M059J (cell line): ENCODE measurements at places on chromosomes 11 and 22. TPM values are rescaled to one million over a fixed set of nuclear protein-coding genes. Genes with fewer than 3 reads are reported as not detected.

Gene OR8D1
- not detected in 2 replicates for total RNA-seq

DNA sequence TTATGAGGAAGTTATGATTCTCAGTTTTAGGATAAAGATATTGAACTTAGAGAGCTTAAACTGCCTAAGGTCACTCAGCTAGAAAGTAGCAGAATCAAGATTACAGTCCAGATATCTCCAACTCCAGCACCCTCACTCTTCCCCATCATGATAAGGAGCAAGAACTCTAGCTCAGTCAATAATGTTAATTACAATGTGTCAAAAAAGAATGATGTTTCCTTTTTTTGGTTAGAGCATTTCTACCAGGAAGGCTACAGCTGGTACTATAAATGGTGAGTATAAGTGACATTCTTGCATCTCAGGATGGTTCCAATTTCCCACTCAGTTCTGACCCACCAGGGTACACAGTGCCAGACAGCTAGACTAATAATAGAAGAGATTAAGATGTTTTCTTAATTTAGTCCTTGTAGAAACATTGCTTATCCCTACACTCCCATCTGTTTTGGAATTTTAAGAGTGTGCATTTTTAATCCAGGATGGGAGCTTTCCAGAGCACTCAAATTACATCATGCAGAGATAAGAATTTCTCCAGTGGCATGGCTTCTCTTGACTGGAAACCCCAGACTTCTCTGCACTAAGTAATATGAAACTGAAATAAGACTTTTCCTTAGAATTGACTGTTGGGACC, 21.6 kb upstream of the BBOX1 start:
- no peak for DNase-seq

- no peak for DNase-seq
These were observed 53.9 kb downstream of the SMIM38 start for GRCh38 chr11:69209421-69210309.

GRCh38 chr11:128624269-128625175, 37.2 kb upstream of the ETS1 start:
- no peak for DNase-seq

DNA sequence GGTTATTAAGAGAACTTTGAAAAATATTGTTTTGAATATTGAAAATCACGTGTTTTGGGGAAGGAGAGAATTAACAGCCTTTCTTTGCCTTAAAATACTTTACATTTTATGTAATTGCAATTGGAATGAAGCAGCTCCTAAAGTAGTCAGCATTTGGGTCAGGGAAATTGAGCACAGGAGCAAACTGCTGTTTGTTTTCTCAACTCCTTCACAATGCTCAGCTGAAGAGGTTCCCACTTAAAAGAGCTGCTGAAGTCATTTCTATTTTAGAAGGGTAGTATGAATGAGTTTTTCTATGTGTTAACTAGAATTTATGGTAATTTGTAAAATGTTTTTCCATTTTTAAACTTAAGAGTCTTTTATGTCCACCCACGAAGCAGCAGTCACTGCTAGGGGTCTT, 8.1 kb upstream of the UCP2 start:
- DNase-seq = no peak

GRCh38 chr11:65439331-65440181, 17.0 kb downstream of the NEAT1 start:
- DNase-seq = peak; percentile 56

DNA sequence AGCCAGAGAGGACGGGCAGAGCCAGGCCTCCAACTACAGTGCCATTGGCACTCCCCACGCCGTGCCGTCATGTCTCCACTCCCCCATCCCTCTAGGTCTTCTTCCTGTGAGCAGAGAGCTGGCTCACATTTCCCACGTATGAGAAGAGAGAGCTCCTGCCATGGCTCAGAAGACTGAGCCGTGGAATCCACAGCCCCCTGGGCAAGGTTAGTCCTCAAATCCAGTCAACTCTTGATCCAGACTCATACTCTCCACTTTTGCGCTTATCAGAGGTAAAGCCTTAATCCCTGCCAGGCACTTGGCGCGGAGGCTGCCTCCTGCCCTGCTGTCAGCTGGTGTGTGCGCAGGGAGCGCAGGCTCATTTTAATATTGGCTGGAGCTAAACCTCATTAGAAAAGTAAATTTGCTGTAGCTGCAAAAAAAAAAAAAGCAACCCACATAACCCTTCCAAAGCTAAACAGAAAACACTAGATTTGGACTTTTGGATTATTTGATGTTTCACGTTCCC, 4.7 kb downstream of the B3GAT1 start:
- DNase-seq = no peak

GRCh38 chr11:130766650-130767565, 149.4 kb downstream of the SNX19 start:
- DNase-seq = no peak

DNA sequence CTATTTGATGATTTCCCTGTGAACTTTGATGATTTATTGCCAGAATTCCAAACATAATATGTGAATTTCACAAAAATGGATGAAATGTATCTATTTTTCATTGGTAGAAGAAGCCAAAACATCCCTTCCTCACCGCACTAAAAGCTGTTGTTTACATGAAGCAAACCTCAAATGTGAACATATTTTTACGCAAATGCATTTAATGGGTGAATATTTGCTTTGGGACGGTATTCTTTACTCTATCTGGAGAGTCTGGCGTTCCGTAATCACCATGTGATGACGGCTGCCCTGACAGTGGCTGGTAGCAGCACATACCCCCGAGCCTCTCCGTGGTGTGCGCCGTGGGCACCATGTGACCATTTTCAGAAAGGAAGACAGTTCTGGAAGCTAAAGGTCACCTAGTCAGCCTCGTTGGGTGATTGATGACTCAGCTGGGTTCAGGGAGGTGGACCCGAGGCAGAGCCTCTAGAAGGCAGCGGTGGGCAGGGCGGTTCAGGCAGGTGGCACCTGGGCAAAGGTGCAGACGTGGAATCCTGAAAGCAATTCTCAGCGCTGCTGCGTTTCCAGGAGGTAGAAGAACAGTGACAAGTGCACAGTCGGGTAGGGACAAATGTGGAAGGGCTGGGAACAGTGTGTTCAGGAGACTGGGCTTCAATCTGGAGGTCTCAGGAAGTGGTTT, 45.3 kb downstream of the PPARA start:
- no peak for DNase-seq

Gene MMP3
- total RNA-seq = 126 and 136 TPM in 2 replicates

Gene MYRF
- 4.3 and 5.0 TPM in 2 replicates for total RNA-seq

DNA sequence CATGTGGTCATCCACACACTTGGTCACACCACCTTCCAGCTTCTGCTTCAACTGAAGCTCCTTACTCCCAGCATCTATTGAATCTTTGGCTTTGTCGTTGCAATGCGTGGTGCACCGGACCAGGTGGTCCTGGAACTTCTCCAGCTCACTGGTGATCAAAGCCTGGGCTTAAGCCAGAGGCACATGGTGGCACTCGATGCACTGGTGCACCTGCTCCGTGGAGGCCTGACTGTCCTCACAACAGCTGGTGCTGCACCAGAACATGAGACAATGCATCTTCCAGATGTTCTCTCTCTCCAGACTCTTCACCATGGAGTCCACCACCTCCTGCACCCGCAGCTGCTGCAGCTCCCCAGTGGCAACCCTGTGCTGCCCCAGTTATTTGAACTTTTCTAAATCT, 56.0 kb downstream of the CELSR1 start:
- DNase-seq = no peak

- peak; percentile 99 for DNase-seq
These were observed 72.5 kb downstream of the MICAL2 start for GRCh38 chr11:12182676-12183541.

DNA sequence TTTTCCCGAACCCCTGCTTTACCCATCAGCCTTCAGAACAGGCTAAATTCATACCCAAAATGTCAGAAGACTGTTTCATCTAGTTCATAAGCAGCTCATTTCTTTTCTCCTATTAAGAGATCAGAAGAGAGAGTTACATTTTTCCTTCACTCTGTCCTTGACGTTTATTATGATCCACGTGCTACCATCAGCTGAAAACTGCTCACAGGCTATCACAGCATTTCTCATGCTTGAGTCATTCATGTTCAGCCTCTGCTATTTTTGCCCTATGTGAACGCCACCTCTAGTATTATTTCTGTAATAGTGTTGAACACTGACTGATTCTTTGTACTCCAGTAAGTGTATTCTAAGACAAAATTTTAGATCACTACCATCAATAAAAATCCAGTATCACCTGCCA, 51.9 kb downstream of the SLC1A2 start:
- peak; percentile 58 for DNase-seq

DNA sequence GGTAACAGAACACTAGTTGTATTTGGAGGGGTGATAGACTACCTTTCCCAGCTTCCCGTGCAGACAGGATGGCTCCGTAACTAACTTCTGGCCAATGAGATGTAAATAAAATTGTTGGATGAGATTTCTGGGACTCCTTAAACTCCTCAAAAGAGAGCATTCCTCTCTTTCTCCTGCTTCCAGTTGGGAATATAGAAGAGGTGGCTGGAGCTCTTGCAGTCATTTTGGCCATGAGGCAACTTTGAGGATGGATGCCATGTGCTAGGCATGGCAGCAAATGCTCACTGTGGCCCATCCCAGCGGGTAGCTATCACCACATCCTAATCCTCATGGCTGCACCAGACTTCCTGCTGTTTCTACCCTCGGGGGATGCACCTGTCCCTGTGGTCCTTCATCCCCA, 7.4 kb downstream of the MB start:
- DNase-seq = no peak

DNA sequence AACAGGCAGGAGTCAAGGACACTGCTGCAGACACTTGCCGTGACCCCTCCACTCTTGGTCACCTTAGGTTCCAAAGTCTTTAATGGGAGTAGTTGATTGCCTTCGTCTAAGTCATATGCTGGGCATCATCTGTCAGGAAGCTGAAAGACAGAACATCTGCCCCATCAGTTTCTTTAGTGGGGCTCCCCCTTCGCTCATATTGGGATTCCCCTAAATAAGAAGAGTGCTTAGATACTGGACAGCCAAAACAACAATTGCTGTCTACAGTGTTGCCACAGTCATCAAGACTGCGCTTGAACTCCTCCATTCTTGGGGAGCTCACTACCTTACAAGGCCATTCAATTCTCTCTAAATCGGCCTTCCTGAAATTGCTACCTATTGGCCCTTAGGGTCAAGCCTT, 58.5 kb downstream of the UBASH3B start:
- DNase-seq = no peak

GRCh38 chr11:83979593-83979992, 693.4 kb upstream of the CCDC90B start:
- no peak for DNase-seq

Gene OR4D5
- not detected in 2 replicates for total RNA-seq

Gene ASCC2
- 14.8 and 28.7 TPM in 2 replicates for total RNA-seq

GRCh38 chr11:58829786-58830185, 14.7 kb downstream of the GLYATL2 start:
- DNase-seq = peak; percentile 75

- DNase-seq = peak; percentile 50
These were observed 162.5 kb upstream of the ISX start for GRCh38 chr22:34903416-34903815.

- DNase-seq = peak; percentile 63
These were observed 378.0 kb downstream of the NTM start for GRCh38 chr11:131748151-131749050.
